Neuronal stem cell (in vitro differentiated cells): ENCODE measurements at places on chromosomes 13 and 19.
A peak's percentile ranks its signal among the peaks of the same experiment; 100 is the strongest.

GRCh38 chr19:51006406-51006805 is 5.0 kb upstream of the KLK8 start:
- DNase-seq = no peak

GRCh38 chr19:862581-863314 is 3.3 kb downstream of the CFD start:
- peak; percentile 57 for DNase-seq

DNA sequence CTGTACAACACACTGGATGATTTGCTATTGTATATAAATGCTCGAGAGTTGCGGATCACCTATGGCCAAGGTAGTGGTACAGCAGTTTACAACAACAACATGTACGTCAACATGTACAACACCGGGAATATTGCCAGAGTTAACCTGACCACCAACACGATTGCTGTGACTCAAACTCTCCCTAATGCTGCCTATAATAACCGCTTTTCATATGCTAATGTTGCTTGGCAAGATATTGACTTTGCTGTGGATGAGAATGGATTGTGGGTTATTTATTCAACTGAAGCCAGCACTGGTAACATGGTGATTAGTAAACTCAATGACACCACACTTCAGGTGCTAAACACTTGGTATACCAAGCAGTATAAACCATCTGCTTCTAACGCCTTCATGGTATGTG is 21.5 kb downstream of the OLFM4 start:
- DNase-seq = no peak

DNA sequence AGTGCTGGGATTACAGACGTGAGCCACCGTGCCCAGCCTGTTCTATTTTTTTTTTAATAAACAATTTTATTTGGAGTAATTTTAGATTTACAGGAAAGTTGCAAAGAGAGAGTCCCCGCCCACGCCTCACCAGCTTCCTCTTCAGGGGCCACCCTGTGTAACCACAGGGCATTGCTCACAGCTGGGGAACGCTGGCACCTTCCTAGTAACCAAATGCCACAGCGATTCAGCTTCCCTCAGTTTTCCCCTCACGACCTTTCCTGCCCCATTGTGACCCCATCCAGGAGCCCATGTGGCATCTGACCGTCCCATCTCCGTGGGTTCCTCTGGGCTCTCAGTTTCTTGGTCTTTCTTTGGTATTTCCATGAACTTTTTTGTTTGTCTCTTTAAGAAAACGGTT is 83.9 kb downstream of the GNG7 start:
- DNase-seq = no peak

DNA sequence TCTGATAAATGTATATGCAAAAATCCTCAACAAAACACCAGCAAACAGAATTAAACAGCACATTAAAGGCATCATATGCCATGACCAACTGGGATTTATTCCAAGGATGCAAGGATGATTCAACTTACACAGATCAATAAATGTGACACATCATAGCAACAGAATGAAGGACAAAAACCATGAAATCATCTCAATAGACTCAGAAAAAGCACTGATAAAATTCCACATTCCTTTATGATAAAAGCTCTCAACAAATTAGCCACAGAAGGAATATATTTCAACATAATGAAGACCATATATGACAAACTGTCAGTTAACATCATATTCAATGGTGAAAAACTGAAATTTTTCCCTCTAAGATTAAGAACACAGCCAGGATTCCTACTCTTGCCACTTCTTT is 691.6 kb downstream of the DIAPH3 start:
- no peak for DNase-seq

GRCh38 chr13:24614306-24615080 is 65.7 kb upstream of the ATP12A start:
- DNase-seq = no peak

GRCh38 chr13:35923347-35923746 is 207.8 kb downstream of the DCLK1 start:
- DNase-seq = no peak

DNA sequence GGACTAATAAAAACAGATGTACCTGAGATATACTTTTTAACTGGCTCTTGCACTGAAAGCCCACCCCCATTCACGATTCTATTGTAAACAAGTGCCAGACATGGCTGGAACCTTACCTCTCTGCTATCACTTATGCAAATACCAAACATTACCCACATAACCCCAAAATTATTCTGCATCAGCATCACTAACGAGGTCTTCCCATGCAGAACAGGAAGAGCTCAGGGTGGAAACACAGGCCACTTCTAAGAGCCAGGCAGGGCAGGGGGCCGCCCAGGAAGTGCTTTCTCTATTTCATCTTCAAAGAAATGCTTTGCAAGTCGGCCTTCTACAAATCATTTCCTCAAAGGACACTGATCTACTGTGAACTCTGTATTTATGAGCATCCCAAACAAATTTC is 7.3 kb downstream of the IRS2 start:
- no peak for DNase-seq

- DNase-seq = no peak
Observed at GRCh38 chr19:36401475-36401874, 17.0 kb downstream of the ZFP82 start.

GRCh38 chr13:80140685-80141084 is 200.2 kb downstream of the SPRY2 start:
- no peak for DNase-seq
